CD4-positive, alpha-beta memory T cell (primary cell): ENCODE measurements at places on chromosomes 1 and 21. TPM values are rescaled to one million over a fixed set of nuclear protein-coding genes. Genes with fewer than 3 reads are reported as not detected.

The ADCY10 gene
- 0.61 TPM for total RNA-seq

The INSRR gene
- total RNA-seq = 0.06 TPM

The LDLRAD1 gene
- total RNA-seq = not detected

The CFAP107 gene
- total RNA-seq = not detected

The RGSL1 gene
- not detected for total RNA-seq

The CLIC6 gene
- 0.30 TPM for total RNA-seq

DNA sequence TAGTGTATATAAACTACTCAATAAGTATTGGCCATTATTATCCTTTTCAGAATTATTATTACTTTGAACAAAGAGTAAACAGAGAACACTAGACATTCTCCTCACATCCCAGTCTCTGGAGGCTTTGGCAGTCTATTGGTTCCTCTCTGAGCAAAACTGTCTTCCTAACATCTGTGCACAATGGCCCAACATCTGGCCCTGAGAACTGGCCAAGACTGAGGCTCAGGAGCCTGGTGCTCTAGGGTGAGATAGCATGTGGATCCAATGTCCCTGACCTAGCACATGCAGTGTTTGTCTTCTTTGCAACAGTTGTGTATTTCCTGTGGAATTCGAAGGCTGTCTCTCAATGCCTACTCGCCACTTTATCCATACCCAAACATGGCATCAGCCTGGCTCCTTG lies 313.2 kb upstream of the KAZN start:
- DNase-seq = no peak

DNA sequence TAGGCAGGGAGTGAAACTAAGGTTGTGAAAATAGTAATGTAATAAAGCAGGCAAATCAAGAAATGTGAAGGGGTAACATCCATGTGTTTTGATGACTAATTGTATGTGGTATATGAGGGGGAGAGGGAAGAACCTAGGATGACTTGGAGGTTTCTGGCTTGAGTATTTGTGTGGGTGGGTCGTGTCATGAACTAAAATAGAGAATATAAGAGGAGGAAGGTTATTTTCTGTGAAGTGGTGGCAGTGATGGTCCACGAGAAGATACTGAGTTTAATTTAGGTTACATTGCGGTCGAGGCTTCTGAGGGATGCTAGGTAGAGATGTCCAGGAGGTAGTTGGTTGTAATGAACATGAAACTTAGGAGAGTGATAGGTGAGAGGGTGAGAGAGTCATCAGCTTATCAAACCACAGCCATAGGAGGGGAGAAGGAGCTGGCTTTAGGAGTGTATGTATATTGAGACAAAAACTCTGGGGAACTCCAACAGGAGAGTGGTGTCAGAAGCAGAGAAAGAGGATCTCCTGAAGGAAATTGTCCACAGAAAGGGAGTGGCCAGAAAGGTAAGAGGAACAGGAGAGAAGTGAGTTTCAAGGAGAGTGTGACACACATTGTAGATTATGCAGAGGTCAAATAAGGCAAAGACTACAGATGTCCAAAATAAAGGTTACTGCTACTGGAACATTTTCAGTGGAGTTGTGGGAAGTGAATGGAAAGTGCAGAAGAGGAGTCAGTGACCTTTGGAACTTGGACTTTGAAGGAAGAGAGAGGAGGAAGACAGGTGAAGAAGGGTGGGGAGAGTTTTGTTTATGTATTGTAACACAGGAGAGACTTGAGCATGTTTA lies 89.0 kb upstream of the MACF1 start:
- no peak for DNase-seq

DNA sequence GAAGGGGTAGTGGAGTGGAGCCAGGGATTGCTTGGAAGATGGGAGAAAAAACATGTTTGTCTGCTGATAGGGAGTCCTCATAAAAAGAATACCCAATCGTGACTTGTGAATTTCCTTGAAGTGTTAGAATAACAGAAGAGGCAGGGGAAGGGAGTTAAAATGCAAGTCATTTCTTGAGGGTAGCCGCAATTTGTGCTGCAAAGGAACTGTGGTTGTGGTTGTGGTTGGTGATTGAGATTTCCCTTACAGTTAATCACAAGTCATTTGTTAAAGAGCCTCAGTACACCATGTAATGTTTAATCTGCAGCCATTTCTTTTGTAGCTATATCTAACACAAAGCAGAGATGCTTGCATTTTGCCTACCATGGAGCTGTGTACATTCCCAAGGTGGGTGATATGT lies 38.5 kb upstream of the EGLN1 start:
- DNase-seq = peak; percentile 83

DNA sequence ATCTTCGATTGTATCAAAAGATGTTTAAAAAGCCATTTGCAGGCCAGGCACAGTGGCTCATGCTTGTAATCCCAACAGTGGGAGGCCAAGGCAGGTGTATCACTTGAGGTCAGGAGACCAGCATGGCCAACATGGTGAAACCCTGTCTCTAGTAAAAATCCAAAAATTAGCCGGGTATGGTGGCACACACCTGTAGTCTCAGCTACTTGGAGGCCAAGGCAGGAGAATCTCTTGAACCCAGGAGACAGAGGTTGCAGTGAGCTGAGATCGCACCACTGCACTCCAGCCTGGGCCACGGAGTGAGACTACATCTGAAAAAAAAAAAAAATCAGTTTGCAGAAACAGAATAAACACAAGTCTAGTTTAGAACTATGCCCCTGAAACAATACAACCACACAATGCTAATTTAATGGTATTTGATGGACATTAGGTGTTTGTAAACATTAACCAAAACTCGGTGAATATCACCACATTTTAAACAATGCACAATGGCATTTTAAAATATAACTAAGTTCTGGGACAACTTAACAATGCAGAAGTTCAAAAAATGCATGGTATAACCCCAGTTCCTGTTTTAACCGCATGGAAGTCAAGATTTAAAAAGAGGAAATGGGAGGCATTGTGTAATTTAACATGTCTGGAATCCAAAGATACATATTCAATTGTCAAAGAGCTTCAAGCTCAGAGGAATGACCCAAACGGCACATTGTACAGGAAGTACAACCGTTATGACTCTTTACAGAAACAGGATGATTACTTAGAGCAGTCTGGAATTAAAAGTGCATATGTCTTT lies 7.1 kb upstream of the PTTG1IP start:
- no peak for DNase-seq

GRCh38 chr1:18734461-18735223 lies 104.0 kb downstream of the PAX7 start:
- no peak for DNase-seq

GRCh38 chr1:83909687-83910086 lies 89.2 kb downstream of the TTLL7 start:
- no peak for DNase-seq

GRCh38 chr1:82400521-82400920 lies 599.8 kb downstream of the ADGRL2 start:
- DNase-seq = no peak

- DNase-seq = no peak
Measured at GRCh38 chr1:11594222-11594621, 60.0 kb downstream of the FBXO2 start.

DNA sequence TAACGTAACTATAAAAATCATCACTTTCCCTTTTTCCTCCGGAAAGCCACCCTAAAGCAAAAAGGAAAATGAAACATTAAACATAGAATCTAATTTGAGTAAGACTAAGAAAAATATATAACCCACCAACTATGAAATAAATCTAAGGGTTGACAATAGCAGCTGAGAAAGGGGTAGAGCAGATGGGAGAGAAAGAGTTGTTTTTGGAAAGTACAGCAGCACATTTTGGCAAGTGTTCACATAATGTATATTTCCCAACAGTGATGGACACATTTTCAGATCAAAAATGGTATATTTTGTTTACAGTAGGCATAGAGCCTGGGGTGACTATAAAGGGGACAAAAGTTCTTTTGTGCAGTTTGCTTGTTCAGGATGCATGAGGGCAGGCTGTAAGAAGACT lies 1287.4 kb upstream of the B3GALT2 start:
- no peak for DNase-seq

DNA sequence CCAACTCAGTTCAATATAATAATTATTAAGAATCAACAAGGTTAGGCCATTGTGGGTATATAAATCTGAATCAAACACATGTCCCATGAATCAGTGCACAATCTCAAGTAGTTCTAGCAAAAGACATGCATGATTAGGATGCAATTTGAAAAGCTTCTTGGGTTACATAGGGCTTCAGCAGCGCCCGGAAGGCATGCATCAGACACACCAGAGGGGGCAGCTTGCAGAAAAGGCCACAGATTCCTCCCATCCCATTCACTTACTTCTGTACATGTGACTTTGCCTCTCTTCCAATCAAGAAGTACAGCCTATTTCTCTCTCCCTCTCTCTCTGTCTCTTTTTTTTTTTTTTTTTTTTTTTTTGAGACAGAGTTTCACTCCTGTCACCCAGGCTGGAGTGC lies 91.8 kb downstream of the KCNN3 start:
- DNase-seq = no peak

- no peak for DNase-seq
Measured at GRCh38 chr1:77954521-77954920, 24.4 kb downstream of the FUBP1 start.

DNA sequence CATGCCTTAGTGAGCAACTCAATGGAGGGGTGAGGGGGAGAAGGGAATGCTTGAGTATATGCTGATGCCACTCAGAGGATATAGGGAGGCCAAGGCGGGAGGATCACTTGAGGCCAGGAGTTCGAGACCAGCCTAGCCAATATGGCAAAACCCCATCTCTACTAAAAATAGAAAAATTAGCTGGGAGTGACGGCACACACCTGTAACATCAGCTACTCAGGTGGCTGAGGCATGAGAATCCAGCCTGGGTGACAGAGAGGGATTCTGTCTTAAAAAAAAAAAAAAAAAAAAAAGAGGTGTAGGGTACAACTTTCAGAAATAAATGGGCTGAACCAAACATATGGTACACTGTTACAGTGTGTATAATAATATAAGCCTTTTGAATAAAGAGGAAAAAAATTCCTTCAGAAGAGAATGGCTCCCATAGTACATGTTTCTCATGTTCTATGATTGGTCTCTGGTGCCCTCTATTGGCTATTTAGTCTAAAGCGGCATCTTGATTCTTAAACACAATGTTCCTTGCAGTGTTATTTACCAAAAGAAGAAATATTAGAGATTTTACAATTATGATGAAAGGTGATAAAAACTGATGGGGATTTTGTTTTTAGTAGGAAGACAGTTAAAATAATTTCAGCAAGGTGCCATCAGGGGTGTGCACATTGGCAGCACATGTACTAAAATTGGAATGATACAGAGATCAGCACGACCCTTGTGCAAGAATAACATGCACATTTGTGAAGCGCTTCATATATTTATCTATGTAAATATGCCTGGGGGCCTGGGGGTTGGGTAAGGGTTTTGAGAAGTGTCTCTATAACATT lies 109.8 kb downstream of the PATJ start:
- peak; percentile 42 for DNase-seq
